ENCODE measurements at places on chromosomes 1 and 21.

DNA sequence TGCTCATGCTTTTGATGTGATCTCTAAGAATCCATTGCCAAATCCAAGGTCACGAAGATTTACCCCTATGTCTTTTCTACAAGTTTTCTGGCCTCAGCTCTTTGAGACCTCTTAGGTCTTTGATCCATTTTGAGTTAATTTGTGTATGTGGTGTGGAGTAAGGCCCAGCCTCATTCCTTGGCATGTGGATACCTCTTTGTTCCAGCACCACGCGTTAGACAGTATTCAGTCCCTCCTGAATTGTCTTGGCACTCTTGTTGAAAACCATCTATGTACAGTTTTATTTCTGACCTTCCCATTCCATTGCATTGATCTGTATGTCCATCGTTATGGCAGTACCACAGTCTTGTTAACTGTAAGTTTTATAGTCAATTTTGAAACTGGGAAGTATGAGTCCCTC, 8.0 kb upstream of the FTCD start:
- no peak for DNase-seq

DNA sequence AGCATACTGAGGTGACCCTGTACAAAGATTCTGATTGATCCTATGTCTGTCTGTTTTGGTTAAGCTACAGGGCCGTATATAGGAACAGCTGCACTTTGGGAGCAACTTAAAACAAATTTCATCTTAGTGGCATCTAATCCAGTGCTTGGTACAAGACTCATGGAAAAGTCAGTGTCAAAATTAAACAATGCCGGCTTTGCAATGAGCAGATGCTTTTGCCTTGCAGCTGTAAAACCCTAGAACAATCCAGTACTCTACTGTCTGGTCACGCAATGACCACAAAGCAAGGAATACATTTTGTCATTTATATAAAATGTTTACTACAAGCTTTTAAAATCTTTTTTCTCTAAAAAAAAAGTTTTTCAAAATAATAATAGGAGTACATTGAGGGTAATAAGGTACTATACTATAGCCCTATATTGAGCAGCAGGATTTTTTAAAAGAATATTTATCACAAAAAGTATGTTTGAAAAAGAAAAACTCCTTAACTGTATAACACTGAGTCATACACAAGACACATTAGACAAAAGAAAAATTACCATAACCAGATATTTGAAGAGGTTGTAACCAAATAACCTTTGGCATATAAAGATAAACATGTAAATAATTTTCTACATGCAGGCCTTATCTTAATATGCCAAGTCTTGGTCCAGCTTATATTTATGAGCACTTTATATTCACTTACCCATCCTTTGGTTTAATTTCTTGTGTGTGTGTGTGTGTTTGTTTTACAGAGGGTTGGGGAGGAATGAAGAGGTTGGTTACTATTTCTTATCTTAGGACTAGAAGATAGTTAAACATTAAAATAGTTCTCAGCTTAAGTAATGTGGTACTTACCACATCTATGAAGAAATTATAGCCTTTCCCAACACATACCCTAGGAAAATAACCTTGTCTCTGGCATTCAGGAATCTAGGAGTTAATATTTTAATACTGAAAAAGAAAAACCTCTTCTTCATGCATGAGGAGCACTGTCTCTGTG, 262.3 kb downstream of the FAF1 start:
- no peak for DNase-seq

DNA sequence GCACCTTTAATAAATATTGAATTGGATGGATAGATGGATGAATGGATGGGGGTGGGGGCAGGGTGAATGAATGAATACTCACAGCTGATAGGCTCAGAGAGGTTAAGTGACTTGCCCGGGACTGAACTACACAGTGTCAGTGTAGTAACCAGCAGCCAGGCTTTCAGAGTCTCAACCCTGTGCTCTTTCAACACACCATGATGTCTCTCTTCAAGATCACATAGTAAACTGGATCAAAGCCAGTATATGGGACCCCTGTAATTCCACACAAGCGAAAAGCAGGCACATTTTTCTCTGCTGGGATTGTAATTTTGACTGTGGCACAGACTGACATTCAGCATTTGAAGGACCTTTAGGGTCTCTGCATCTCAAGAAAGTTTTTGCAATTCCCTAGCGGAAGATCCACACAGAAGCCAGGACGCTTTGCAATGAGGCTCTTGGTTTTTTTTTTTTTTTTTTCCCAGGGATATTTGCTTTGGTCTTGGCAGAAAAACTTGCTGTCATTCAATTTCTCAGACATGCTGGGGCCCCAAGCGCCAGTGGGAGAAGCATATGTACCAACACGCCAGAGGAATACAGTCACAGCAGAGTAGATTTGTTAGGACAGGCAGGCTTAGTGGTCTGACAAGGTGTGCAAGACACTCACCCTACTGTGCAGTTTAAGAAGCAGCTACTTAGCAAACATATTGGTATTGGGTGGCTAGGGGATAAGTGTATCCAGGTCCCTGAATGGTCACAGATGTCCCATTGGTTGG, 213.1 kb upstream of the CAMK1G start:
- no peak for DNase-seq

DNA sequence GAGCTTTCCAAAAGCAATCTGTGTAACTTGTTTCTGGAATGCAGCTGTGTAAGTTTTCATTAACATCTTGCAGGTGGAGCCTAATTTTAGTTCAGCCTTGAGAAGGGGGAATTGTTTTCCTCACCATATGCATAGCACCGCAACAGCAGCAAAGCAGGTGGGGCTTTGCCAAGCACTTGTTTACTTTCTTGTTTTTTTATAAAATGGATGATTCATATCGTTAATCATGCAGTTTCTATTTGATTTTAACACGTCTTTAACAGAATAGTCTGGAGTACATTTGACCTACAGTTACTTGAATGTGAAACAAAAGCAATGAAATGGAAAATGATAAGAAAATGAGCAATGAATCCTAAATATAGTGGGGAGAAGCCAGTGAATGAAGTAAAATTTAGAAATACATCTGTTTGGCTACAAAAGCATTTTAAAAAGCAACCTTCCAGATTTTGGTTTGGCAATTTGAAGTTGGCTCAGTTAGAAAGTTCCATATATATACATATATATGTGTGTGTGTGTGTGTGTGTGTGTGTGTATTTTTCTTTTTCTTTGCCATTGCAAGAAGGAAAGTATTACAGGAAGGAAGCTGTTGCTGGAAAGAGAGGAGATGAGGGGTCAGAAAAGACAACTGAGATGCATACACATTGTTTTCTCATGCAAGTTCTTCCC, 119.0 kb upstream of the ADGRL2 start:
- DNase-seq: no peak

DNA sequence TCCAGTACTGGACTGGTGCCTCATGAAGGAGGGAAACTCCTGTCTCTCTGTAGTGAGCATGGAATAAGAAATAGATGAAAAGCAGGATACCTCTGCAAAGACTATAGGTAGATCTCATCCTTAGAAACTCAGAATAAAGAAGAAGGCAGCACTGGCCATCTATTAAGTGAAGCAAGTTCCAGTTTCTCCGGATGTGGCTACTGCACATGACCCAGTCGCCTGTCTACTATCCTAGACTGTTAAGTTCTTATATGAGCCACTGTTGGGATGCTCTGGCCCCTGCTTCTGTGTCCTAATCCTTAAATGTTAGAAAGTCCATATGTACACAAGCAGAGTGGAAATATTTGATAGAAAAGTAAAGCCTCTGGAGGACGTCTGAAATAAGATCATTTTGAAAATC, 2.2 kb downstream of the FASLG start:
- DNase-seq: no peak

- DNase-seq: no peak
These were observed 18.6 kb upstream of the GPR37L1 start for GRCh38 chr1:202104073-202104472.

- no peak for DNase-seq
These were observed 43.2 kb downstream of the MRPS6 start for GRCh38 chr21:34116569-34116968.

DNA sequence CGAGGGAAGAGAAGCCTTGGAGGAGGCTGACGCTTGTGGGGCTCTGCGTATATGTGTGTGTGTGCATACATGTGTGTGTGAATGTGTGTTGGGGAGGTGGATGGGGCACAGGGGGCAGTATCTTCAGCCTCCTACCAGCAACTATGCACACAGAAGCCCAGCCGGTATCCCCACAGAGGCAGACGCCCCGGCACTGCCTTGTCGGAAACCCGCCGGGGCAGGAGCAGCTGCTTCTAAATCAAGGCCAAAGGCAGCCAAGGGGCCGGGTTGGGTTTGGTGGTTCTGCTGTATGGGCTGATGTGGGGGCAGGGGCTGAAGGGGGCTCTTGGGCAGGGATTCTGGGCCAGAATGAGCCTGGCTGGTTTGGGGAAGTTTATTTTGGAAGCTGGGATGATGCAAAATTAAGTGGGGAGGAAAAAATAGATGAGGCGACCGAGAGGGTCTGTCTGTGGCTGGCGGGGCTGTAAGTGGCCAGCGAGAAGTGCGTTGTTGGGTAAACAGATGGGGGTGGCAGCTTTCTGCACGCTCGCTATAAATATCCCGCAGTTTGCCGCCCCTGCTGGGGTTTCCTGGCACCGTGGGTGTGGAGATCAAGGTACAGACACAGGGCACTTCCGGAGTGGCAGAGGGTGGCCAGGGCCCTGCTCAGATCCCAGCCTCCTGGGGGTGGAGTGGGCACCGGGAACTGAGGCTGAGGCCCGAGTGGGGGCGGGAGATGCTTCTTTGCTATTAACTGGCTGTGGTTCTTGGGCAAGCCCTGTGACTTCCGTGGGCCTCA, 11.0 kb upstream of the WNT4 start:
- DNase-seq: no peak

GRCh38 chr1:9737057-9737456, 85.5 kb downstream of the PIK3CD start:
- DNase-seq: no peak
